ENCODE measurements at places on chromosomes 4 and X.

GRCh38 chr4:81049907-81050306, 19.4 kb downstream of the BMP3 start:
- DNase-seq, result no peak

DNA sequence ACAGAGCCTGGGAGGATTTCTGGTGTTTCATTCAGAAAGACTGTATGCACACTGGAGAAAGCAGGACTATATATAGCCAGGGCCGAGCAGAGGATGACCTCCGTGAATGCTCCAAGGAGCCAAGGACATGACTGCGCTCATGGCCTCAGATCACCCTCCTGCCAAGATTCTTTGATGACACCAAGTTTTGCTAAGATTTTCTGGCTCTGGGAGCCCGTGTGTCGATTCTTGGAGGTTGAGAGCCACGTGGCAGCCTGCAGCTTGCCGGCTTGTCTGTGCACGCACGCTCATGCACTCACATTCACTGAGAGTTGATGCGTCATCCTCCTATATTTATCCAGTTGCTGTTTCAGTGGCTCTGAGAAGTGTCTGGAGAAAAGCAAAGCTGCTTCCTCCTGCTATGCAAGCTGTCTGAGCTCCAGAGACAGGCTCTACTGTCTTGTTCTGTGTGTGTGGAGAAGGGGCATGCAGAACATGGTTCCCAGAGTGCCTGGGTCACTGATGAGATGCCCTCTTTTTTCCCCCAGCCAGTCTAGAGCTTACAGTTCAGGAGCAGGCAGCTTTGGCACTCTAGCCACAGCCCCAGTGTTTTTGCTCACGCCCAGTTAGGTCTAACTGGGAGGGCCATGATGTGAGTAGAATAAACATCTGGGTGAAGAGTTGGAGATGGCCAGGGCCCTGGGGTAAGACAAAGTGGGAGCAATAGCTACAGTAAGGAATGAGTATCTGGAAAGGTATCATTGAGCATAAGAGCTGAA, 64.9 kb upstream of the SCOC start:
- DNase-seq, result no peak

DNA sequence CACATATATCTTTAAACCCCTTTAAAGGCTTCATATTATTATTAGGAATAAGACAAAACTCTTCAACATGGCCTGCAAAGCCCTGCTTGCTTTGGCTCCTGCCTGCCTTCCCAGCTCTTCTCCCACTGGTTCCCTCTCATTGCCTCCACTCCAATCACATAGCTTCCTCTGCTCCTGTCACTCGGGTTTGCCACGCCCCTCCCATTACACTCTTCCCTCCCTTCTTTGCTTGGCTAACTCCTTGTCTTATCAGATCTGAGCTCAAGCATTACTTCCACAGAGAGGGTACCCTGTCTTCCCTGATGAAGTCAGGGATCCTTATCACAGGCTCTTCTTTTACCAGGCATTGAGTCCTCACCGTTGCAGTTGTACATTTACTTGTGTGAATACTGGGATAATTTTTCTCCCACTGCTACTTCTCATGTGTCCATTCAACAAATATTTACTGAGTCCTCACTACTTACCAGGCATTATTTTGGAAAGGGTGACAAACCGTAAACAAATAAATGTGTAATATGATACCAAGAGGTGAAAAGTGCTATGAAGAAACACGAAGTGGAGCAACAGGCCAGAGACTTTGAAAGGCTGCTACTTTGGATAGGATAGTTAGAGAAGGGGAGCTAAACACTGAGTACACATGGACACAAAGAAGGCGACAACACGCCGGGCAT, 3.2 kb upstream of the VGLL1 start:
- DNase-seq, result no peak

GRCh38 chrX:23902419-23902818, 5.3 kb downstream of the APOO start:
- peak; percentile 25 for DNase-seq
